ENCODE measurements at places on chromosomes 3 and 15. TPM values are rescaled to one million over a fixed set of nuclear protein-coding genes. Genes with fewer than 3 reads are reported as not detected.

Gene IQCF5
- total RNA-seq: not detected

Gene GP9
- total RNA-seq: not detected

Gene MCTP2
- 1.2 TPM for total RNA-seq

Gene GPR149
- total RNA-seq: not detected

Gene DPPA4
- not detected for total RNA-seq

Gene ITIH1
- total RNA-seq: not detected

Gene AADAC
- total RNA-seq: not detected

Gene SLC2A2
- total RNA-seq: not detected

Gene USP13
- total RNA-seq: 128 TPM

Gene DAZL
- not detected for total RNA-seq

Gene GALNT15
- 7.2 TPM for total RNA-seq

Gene TARS3
- total RNA-seq: 29.9 TPM

Gene CDHR4
- total RNA-seq: not detected

Gene SI
- total RNA-seq: not detected

Gene PLA1A
- total RNA-seq: 1.6 TPM

Gene RAB43
- 5.1 TPM for total RNA-seq

Gene PYGO1
- 6.0 TPM for total RNA-seq

Gene ARHGEF26
- total RNA-seq: 0.97 TPM

Gene CD96
- total RNA-seq: 0.65 TPM

Gene STXBP5L
- not detected for total RNA-seq

Gene SAMMSON
- not detected for total RNA-seq

Gene UROC1
- not detected for total RNA-seq

Gene COL6A6
- 1.7 TPM for total RNA-seq

Gene EPM2AIP1
- total RNA-seq: 17.9 TPM

Gene NMNAT3
- total RNA-seq: 12.1 TPM

Gene CCR3
- not detected for total RNA-seq

Gene SSUH2
- total RNA-seq: 1.00 TPM

Gene CRABP1
- not detected for total RNA-seq

Gene RETNLB
- total RNA-seq: not detected

Gene IL16
- total RNA-seq: 2.7 TPM

Gene LRTM1
- not detected for total RNA-seq

Gene PLCB2
- 7.7 TPM for total RNA-seq

Gene IMPDH2
- total RNA-seq: 58.5 TPM

Gene CHST14
- 7.5 TPM for total RNA-seq

Gene SLC28A1
- total RNA-seq: 0.46 TPM

Gene CTDSPL
- 46.0 TPM for total RNA-seq

Gene DUT
- total RNA-seq: 79.0 TPM

Gene DPH3
- 18.1 TPM for total RNA-seq

Gene KBTBD8
- total RNA-seq: 4.2 TPM

Gene CACNA2D3
- 35.5 TPM for total RNA-seq

Gene WDR49
- total RNA-seq: 2.6 TPM

Gene CLRN1
- total RNA-seq: not detected

Gene CCR9
- not detected for total RNA-seq

Gene PRSS50
- 0.16 TPM for total RNA-seq

Gene STRIT1
- total RNA-seq: not detected

Gene ANKDD1A
- total RNA-seq: 1.4 TPM

Gene GPR62
- total RNA-seq: not detected

Gene RAB6B
- 48.5 TPM for total RNA-seq

Gene RCCD1
- total RNA-seq: 9.3 TPM

Gene HIGD2B
- not detected for total RNA-seq

Gene MLF1
- total RNA-seq: 212 TPM

Gene GLDN
- 9.1 TPM for total RNA-seq

Gene TMC3
- not detected for total RNA-seq

Gene PLA2G4E
- total RNA-seq: not detected

Gene GOLGA8N
- total RNA-seq: 7.4 TPM

Gene IMP3
- total RNA-seq: 41.7 TPM

Gene KIF15
- total RNA-seq: 0.73 TPM

Data from Right ventricle myocardium superior (tissue), 1 donor.